Stimulated activated CD4-positive, alpha-beta T cell treated with anti-CD3 and anti-CD28 coated beads, TNF-alpha, amount 100 ng/mL, for 24 hours (primary cell): ENCODE measurements at places on chromosomes 11 and 22.
A peak's percentile ranks its signal among the peaks of the same experiment; 100 is the strongest.

GRCh38 chr11:47355283-47356128, 3.0 kb upstream of the MYBPC3 start:
- peak; percentile 51 for DNase-seq

GRCh38 chr11:43401252-43401651, 42.5 kb downstream of the TTC17 start:
- no peak for DNase-seq

- DNase-seq = no peak
Measured at GRCh38 chr11:110977661-110978060, 265.4 kb upstream of the ARHGAP20 start.

- no peak for DNase-seq
Measured at GRCh38 chr22:40310081-40310767, 36.1 kb upstream of the ADSL start.

- no peak for DNase-seq
Measured at GRCh38 chr11:126072141-126072741, 9.6 kb upstream of the CDON start.

GRCh38 chr11:5239046-5239445, 4.8 kb upstream of the HBD start:
- no peak for DNase-seq

DNA sequence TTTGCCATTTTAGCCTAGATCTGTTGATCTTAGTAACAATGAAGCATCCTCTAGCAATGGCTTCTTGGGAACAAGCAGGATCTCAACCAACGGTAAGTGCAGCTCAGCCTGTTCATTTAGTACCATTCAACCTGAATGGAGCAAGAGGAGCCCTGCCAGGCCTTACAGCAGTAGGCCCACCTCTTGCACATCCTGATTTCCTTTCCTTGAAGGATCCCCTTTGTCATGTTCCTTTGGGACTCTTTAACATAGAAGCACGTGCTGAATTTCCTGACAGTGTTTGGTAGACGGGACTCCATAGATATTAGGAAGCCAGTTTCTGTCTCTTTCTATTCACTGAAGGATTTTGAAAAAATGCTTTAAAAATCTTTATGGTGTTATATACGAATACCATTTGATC, 1.5 kb downstream of the PIWIL4 start:
- no peak for DNase-seq

- peak; percentile 58 for DNase-seq
Measured at GRCh38 chr11:64803158-64803845, at the start of gene MAP4K2. Gene MAP4K2, minus strand, starts transcription at chr11:64803214. Its CDS starts 65 bp downstream, at chr11:64803149.

GRCh38 chr22:19811811-19812771, 42.6 kb downstream of the GNB1L start:
- DNase-seq = no peak

DNA sequence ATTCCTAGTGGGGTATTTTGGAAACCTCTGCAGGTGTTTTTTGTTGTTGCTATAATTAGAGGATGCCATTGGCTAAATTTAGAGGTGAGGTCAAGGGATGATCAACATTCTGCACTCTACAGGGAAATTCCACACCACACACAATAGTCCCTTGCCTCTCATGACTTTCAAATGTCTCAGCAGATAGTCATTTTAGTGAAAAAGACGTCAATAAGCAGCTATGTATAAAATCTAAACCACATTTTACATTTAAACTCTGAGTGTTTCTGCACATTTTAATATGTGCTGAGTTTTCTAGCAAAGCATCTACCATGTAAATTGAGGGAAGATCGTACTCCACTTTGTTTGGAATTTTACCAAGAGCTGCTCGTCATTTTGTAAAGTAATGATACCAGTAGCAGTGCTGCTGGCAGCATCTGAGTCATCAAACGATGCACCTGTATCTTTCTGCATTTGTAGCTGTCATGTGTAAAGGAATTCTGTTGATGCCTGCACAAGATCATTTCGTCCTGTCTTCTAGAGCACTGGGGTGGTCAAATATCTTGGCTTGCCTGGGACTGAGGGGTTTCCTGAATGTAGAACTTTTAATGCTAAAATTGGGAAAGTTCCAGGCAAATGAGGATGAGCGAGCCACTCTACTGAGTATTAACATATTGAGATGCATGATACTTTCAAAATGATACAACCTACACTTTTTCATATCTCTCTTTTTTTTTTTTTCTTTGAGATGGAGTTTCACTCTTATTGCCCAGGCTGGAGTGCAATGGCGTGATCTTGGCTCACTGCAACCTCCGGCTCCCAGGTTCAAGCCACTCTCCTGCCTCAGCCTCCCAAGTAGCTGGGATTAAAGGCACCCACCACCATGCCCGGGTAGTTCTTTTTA, 414.5 kb upstream of the SYN3 start:
- no peak for DNase-seq

- DNase-seq = no peak
Measured at GRCh38 chr22:49942565-49943404, 17.8 kb upstream of the PIM3 start.

GRCh38 chr11:114124601-114125144, 65.2 kb downstream of the ZBTB16 start:
- no peak for DNase-seq

DNA sequence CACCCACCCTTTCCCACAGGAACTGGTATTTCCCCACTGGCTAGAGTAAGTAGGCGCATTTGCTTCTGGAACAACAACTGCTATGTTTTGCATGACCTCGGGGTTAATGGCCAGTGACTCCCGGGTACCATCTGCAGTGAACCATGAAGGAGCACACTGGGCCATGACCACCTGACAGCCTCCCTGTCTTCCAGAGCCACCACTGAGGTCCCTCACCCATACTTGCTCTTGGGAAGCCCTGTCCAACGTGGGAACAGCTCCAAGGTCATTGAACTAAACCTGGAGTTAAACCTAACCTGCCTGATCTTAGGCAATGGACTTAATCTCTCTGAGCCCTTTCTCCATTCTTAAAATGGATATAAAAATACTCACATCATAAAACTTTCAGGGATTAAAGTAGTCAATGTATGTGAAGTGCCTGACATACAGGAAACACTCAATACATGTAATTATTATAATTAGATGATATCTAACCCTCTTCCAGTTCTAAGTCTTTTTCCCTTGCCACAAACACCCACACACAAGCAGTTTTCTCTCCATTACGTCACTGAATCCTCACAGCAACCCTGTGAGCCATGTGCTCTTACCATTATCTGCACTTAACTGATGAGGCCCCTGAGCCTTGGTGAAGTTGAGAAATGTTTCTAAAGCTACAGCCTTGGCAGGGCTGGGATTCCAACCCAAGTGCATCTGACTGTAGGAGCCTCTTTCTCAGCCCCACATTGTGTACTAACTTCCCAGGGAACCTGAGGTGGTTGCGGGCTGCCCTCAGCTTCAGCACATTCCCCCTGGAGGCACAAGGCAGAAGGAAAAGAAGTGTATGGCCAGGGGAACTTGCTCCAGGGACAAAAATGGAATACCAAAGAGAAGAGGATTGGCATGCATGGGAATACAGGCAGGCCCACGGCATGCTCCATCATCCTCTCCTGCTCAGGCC, 74.5 kb upstream of the NCAM1 start:
- DNase-seq = no peak

DNA sequence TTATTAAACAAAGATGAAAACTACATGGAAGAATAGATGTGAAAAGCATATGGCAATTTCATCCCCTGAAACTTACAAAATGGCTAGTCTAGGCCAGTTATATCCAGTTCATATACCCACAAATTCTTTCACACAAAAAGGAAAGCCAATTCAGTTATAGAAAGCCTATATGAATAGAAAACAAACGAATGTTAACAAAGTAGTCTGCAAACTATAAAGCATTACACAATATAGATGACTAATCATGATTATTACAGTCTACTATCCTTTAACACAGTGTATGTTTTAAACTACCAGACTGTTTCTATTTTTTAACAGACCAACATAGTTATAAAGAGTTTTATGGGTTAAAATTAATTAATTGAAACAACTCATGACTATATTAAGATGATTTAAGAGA, 12.1 kb downstream of the DCUN1D5 start:
- DNase-seq = no peak

DNA sequence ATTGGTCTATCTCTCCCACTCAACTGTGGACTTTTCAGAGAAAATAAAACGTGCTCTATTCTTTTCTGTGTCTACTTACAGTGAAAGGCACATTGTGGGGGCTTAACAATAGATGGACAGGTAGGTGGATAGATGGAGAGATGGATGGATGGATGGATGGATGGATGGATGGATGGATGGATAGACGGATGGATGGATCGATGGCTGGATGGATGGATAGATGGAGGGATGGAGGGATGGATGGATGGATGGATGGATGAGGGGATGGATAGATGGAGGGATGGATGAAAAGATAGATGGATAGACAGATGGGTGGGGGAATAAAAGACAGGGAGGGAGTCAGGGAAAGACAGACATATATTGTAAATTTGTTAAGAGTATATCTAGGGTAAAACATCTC, 14.2 kb upstream of the SLC1A2 start:
- DNase-seq = no peak

DNA sequence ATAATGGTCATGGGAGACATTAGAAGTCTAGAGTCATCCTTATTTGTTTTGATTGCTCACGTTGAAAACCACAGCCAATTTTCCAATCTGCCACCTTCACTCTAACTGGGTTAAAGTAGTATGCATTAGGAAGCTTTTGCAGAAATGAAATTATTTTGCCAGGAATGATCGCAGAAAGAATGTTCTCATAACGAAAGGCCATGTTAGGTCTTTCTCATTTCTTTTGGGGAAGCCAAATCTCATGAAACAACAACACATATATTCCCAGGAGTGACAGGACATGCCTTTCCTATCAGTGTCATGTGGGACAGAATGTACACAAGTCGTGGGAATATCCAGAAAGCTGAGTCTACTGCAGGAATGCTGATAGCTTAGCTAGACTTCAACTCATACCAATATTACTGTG, 386.3 kb downstream of the AASDHPPT start:
- DNase-seq = no peak

- DNase-seq = no peak
Measured at GRCh38 chr11:47916361-47916841, 64.0 kb upstream of the PTPRJ start.

DNA sequence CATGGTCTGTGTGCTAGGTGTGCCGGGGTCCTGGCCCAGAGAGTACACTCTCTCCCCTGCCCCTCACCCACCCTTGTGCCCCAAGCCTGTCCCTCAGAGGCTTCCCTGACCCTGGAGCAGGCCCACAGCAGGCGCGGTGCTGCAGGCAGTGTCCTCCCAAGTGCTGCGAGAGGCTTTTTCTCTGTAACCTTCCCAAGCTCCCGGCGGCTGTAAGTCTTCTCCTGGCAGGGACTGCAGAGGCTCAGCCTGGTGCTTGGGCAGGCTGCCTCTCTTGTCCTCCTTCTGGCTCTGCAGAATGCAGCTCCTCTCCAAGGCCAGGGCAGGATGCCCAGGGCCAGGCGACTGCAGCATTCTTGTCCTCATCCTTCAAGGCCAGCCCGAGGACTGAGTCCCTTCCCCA, 15.9 kb downstream of the RFPL1 start:
- no peak for DNase-seq
